ENCODE measurements at places on chromosomes 2 and 18.
A peak's percentile ranks its signal among the peaks of the same experiment; 100 is the strongest.

GRCh38 chr2:208319391-208319790 lies 53.3 kb downstream of the PIKFYVE start:
- no peak for DNase-seq

GRCh38 chr2:207283356-207283755 lies 117.6 kb upstream of the KLF7 start:
- DNase-seq, result no peak

- DNase-seq, result no peak
Measured at GRCh38 chr18:47585136-47585535, 333.7 kb upstream of the SKOR2 start.

GRCh38 chr18:54161267-54161666 lies 63.2 kb downstream of the MBD2 start:
- no peak for DNase-seq

DNA sequence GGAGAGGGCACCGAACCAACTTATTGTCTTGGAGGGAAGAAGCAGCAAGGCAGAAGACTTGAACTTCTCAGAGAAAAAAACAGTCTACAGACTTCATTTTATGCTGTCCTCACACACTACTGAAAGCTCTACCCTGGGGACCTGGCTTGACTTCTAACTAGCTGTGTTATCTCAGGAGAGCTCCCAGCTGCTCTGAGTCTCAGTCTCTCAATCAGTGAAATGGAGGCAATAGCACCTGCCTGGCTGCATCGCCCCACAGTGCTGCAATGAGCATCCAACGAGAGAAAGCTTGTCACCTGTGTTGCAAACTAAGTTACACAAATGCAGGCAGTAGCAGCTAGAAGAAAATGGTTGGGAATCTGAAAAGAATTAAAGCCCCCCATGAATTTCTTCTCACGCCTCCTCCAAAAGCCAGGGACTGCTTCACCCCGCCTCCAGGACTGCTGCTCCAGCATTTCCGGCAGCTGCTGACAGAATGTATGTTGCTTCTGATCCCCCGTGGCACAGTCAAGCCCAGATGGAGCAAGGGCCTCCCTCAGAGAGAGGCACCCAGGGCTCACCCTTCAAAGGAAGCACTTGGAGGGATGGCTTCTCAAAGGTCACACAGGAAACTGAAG lies 116.3 kb downstream of the BCL11A start:
- DNase-seq, result no peak

DNA sequence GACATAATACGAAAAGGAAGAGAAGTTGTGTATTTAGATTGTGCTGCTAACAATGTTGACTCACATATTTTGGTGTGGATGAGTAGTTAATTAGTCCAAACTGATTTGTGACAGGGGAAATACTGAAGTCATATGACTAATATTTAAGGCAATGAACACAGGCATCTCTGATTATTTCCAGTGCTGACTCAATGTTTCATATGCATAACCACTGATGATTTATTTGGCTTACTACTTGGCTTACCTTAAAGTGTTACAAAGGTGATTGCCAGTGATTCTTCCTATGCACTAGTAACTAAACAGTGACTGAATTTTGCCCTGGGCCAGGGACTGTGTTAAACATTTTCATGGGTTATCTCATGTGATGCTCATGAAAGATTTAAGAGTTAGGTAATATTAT lies 722.6 kb downstream of the METTL4 start:
- no peak for DNase-seq

DNA sequence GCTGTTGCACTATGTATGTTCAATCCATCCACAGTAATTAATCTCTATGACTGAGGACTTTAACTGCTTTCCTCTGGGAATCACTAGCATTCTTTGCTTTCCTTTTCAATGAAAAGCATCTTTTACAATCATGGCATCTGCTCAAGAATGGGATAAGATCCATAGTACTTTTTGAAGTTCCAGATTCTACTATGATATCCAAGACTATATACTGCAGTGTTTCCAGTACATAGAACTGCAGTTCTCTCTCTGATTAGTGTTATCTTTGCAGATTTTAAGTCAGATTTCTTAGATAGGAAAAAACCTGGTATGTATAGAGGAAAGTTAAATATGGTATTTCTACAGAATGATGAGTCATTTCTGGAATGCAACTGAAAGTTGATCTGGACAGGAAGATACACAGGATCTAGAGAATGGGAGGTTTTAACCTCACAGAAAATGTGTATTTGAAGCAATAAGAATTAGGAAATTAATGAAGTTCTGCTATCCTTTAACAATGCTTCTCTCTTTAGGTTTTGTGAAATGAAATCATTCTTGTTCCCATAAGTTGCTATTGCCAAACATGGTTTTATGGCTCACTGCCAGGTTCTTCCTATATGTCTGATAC lies 670.7 kb downstream of the ERBB4 start:
- peak; percentile 13 for DNase-seq

- DNase-seq, result no peak
Measured at GRCh38 chr2:157747695-157748370, 119.2 kb upstream of the ACVR1C start.

DNA sequence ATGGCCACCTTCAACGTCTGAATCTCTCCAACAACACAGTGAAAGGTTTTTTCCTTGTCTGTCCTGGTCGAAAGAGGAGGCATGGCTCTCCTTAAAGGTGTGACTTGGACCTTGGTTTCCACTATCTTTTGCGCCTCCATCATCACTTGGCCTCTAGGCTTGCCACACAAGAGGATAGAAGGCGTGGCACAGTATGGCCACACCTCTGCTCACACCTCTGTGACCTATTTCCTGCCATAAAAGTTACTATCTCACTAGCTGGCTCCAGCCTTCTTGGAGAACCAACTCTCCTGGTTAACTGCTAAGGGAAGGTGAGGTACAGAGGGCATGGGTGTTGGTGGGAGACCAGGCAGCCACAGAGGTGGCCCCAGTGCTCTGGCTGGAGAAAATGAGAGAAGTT lies 165.9 kb downstream of the UXS1 start:
- no peak for DNase-seq

DNA sequence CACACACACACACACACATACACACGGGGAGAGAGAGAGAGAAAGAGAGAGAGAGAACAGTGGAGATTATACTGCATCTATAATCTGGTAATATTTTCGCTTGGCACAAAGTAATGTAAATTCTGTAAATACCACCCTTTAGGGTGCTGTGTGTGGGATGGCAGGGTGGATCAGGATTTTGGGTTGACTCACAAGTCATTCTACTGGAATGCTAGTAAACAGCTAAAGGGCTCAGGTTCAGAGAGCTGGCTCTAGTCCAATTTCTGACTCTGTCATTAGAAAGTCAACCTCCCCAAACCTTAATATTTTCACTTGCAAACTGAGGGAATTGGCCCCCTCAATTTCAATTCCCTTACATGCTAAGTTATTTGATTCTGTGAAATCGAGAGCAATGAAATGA lies 308.3 kb downstream of the TSN start:
- DNase-seq, result no peak

DNA sequence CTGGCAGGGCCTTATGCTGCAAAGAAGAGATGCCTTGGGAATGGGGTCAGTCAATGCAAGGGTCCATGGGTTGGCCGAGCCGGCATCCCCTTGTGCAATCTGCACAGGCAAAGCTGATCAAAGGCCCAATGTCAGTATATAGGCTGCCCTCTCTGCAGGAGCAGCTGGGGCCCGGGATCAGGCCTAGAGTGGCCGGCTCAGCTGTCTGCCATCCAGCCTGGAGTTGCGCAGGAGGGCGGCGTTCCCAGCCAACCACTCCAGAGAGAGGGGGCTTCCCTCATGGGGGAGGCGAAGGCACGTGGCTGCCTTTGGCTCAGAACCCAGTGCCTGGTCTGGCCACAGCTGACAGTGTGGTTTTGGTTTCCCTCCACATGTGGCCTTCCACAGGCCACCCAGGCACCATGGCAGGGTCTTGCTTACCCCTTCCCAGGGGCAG lies 3.9 kb downstream of the INPP5D start:
- DNase-seq, result no peak

Data from DMS79 treated with DMSO at 0.1 percent for 48 hours (cell line).